Activated CD4-positive, alpha-beta memory T cell treated with anti-CD3 and anti-CD28 coated beads, Interleukin-2, amount 10 ng/mL, durations not matched to agents 7 days and 5 days (primary cell): ENCODE measurements at places on chromosomes 12 and 14. TPM values are rescaled to one million over a fixed set of nuclear protein-coding genes. Genes with fewer than 3 reads are reported as not detected.

NXPH4 gene
- total RNA-seq: 1.1 TPM

SYCP3 gene
- 0.30 TPM for total RNA-seq

KLHL28 gene
- 19.8 TPM for total RNA-seq

DNA sequence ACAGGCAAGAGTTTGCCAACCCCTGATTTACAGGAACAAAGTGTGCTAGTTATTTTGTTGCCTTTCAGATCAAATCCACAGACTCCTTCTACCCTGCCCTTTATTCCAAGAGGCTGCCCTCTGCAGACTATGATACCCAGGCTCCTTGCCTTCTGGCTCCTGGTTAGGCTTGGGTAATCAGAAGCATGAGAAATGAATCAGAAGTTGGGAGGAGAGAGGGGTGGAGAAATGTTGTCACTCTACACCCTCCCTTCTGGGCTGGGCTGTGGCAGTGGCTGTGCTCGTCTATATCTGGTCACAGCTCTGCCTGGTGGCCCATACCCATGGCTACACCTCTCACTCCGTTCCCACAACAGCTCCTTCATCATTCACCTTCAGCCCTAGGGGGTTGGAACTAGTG, 204.6 kb upstream of the PLXNC1 start:
- H3K4me3 ChIP-seq: no peak overlapping the region
- H3K27ac ChIP-seq: no peak overlapping the region
- no peaks in the 10 kb centered on the region for H3K36me3 ChIP-seq
- peaks cover 18% of the 10 kb centered on the region for H3K27me3 ChIP-seq

KRT78 gene
- not detected for total RNA-seq

C3AR1 gene
- total RNA-seq: 12.2 TPM

- no peak overlapping the region for H3K27ac ChIP-seq
- H3K4me1 ChIP-seq: peaks cover 5% of the 10 kb centered on the region
- no peak overlapping the region for H3K4me3 ChIP-seq
- no peaks in the 10 kb centered on the region for H3K27me3 ChIP-seq
Measured at GRCh38 chr12:32312049-32312670, 87.2 kb upstream of the FGD4 start.

GRCh38 chr14:99282261-99283050, 10.5 kb upstream of the BCL11B start:
- H3K4me3 ChIP-seq: no peak overlapping the region
- no peak for DNase-seq

- H3K27ac ChIP-seq: peak overlapping the region; percentile 88
- H3K4me1 ChIP-seq: peaks cover 20% of the 10 kb centered on the region
- no peaks in the 10 kb centered on the region for H3K27me3 ChIP-seq
- H3K36me3 ChIP-seq: no peaks in the 10 kb centered on the region
- peak overlapping the region; percentile 87 for H3K4me3 ChIP-seq
Measured at GRCh38 chr12:106358396-106359241, 1.1 kb downstream of the POLR3B start.

GRCh38 chr12:116213885-116214527, 63.5 kb downstream of the MED13L start:
- H3K36me3 ChIP-seq: peaks cover 4% of the 10 kb centered on the region
- H3K27ac ChIP-seq: no peak overlapping the region
- H3K4me3 ChIP-seq: no peak overlapping the region

ACVRL1 gene
- total RNA-seq: not detected

DNA sequence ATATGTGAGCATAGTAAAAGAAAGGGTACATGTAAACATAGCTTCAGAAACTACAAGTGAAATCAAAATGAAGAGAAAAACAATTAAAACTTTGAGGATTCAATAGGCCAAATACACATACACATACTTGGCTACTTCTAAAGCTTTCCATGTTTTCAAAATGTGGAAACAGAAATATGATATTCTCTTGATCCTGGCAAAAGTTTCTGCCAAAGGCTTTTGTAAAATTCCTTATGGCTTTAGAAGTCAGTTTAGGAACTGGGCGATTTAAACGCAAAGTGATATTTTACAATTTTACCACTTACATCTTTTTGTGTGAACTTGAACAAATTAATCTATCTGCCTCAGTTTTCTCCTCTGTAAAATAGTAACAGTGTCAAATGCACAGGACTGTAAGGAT, 756.4 kb downstream of the C12orf50 start:
- no peaks in the 10 kb centered on the region for H3K27me3 ChIP-seq
- no peaks in the 10 kb centered on the region for H3K36me3 ChIP-seq
- no peak overlapping the region for H3K27ac ChIP-seq

GRCh38 chr12:105852496-105852895, 286.3 kb downstream of the NUAK1 start:
- H3K36me3 ChIP-seq: no peaks in the 10 kb centered on the region
- H3K4me3 ChIP-seq: no peak overlapping the region
- DNase-seq: no peak
- H3K4me1 ChIP-seq: no peaks in the 10 kb centered on the region
- H3K27ac ChIP-seq: no peak overlapping the region
- peaks cover 4% of the 10 kb centered on the region for H3K27me3 ChIP-seq

- H3K4me3 ChIP-seq: no peak overlapping the region
- H3K27me3 ChIP-seq: no peaks in the 10 kb centered on the region
- no peak overlapping the region for H3K27ac ChIP-seq
- H3K36me3 ChIP-seq: peaks cover 21% of the 10 kb centered on the region
- no peak for DNase-seq
Measured at GRCh38 chr12:124397399-124397679, 102.4 kb downstream of the RFLNA start.

GRCh38 chr12:118120579-118121363, 15.2 kb upstream of the PEBP1 start:
- peak overlapping the region; percentile 47 for H3K27ac ChIP-seq
- no peak overlapping the region for H3K4me3 ChIP-seq
- peaks cover 7% of the 10 kb centered on the region for H3K4me1 ChIP-seq
